ENCODE measurements at places on chromosomes 1 and 21. TPM values are rescaled to one million over a fixed set of nuclear protein-coding genes. Genes with fewer than 3 reads are reported as not detected.

Gene PLA2G2D
- not detected for total RNA-seq

Gene OLFM3
- not detected for total RNA-seq

Gene LHX8
- total RNA-seq: not detected

Gene FAM78B
- total RNA-seq: not detected

Gene SEMA4A
- total RNA-seq: 9.8 TPM

Gene KLHDC8A
- total RNA-seq: not detected

Gene HPDL
- 8.4 TPM for total RNA-seq

Gene HSD3B1
- not detected for total RNA-seq

Gene FCGR3A
- total RNA-seq: 2.3 TPM

Gene CCDC185
- total RNA-seq: not detected

Gene DNASE2B
- not detected for total RNA-seq

Gene HAO2
- not detected for total RNA-seq

Gene COL6A2
- total RNA-seq: 23.8 TPM

Gene LCE2A
- total RNA-seq: not detected

Gene AMPD2
- 122 TPM for total RNA-seq

Gene RBP7
- total RNA-seq: not detected

Gene NRIP1
- total RNA-seq: 22.7 TPM

Gene SELENON
- total RNA-seq: 11.4 TPM

Gene EXO1
- 29.0 TPM for total RNA-seq

Gene CALML6
- 0.82 TPM for total RNA-seq

Gene CLDN14
- not detected for total RNA-seq

Gene DENND2C
- total RNA-seq: 0.67 TPM

Gene C1orf87
- total RNA-seq: not detected

Gene KRTAP21-2
- total RNA-seq: not detected

Gene OMA1
- 38.8 TPM for total RNA-seq

Gene LZIC
- total RNA-seq: 27.7 TPM

Gene BSND
- total RNA-seq: not detected

Gene RIIAD1
- not detected for total RNA-seq

Gene AGBL4
- total RNA-seq: not detected

Gene PCP4L1
- 1.1 TPM for total RNA-seq
